ENCODE measurements at places on chromosomes 6 and 20.

DNA sequence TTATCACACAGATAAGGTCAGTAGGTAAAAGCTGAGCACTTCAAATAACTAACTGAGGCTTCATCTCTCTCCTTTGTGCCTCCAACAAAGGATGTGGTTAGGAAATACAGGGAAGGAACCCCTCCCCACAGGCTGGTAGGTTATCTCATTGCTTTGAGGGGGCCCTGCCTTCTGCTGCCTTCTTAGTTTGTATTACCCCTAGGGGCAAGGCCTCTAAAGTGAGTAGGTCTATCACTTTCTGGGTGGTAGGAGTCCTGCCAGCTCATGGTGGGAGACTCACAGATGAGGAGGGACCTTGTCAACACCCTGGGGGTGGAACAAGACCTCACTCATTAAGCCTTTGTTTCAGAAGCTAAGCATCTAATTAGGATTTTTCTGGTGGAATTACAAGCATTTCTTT is 34.6 kb downstream of the EDN1 start:
- no peak for DNase-seq

- DNase-seq = no peak
Measured at GRCh38 chr6:40722091-40722490, 134.9 kb upstream of the LRFN2 start.

GRCh38 chr20:50873585-50873984 is 57.7 kb downstream of the ADNP start:
- DNase-seq = no peak

DNA sequence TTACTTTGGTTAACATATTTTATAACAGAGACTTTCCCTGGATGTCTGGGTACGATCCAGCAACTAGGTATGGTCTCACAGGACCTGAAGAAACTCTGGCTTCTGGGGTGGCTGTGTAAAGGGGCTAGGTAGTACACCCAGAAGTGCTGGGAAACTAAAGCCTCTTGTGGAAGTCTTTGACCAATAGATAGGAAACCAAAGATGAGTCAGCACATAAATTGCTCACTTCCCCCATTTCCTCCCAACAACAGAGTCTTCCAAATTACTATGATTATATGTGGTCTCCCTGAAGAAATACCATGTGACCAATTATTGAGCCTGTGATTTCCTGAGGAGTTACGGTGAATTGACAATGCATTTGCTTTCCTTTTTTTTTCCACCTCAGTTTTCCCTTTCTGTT is 26.8 kb upstream of the TBX18 start:
- no peak for DNase-seq

GRCh38 chr6:111087106-111087835 is at the start of gene SLC16A10:
TSS of gene SLC16A10 (plus strand) at chr6:111087503. CDS start at chr6:111087753, 250 bp downstream.
- peak; percentile 50 for DNase-seq

DNA sequence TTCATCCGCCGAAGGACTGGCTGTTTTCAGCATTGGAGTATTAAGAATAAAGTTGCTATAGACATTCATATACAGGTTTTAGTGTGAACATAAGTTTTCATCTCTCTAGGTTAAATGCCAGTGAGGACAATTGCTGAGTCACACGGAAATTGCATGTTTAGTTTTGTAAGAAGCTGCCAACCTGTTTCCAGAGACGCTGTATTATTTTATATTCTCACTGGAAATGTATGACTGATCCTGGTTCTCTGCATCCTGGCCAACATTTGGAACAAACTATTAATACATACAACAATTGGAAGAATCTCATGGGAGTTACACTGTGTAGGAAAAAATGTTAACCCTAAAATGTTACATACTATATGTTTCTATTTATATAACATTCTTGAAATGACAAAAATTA is 16.7 kb upstream of the TGM6 start:
- no peak for DNase-seq

- DNase-seq = no peak
Measured at GRCh38 chr6:29011276-29011734, 6.2 kb upstream of the ZNF311 start.

DNA sequence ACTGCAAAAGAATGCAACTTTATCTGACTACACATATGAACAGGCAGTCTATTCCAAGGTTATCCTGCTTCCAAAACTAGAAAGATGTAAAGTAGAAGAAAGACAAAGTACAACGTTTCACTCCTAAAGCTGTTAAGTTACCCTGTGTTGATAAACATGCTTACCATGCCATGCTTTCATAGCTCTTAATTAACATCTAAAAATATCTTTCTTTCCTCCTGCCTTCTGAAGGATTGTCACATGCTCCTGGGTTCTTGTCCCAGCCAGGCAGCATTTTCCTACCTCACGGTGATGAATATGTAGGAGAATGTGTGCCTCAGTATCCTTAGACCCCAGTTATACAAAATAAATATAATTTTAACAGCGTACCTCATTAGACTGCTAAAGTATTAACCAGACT is 344.6 kb downstream of the SYNE1 start:
- DNase-seq = no peak

- DNase-seq = no peak
Measured at GRCh38 chr6:114218437-114219340, 124.1 kb downstream of the HS3ST5 start.

DNA sequence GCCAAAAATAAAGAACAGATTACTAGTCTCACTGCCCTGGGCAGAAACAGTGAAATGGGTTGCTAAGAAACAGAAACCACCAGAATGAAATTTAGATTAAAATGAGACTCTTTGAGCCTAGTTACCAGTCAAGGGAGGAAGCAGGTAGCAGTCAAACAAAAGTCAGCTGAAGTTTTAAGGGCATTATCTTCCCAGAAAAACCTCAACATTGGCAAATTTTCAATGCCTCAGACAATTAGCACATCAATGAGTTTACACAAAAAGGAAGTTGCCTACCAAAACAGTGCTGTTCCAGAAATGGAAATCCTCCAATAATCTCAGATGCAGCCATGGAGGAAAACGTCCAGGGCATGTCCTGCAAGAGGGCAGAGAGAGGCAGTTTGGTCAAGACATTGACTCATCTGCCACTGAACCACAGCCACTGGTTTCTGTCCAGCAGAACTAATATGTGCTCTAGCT is 399.7 kb upstream of the ADGRB3 start:
- DNase-seq = no peak

GRCh38 chr6:92538275-92538674 is 881.1 kb downstream of the EPHA7 start:
- DNase-seq = no peak

GRCh38 chr20:32488066-32488838 is 96.9 kb downstream of the NOL4L start:
- no peak for DNase-seq

- DNase-seq = no peak
Measured at GRCh38 chr20:19095762-19096161, 116.7 kb upstream of the SLC24A3 start.
